Articular chondrocyte of knee joint (primary cell): ENCODE measurements at places on chromosomes 2 and 18. TPM values are rescaled to one million over a fixed set of nuclear protein-coding genes. Genes with fewer than 3 reads are reported as not detected.

The TBC1D8 gene
- total RNA-seq, result 13.6 and 15.8 TPM in 2 replicates

The RAB27B gene
- total RNA-seq, result 9.9 and 27.6 TPM in 2 replicates

The ABCG8 gene
- total RNA-seq, result not detected in 2 replicates

The ARHGAP28 gene
- total RNA-seq, result 36.4 and 38.2 TPM in 2 replicates

The CACNB4 gene
- 93.8 and 102 TPM in 2 replicates for total RNA-seq
